Left ventricle myocardium inferior (tissue), 1 donor: ENCODE measurements at places on chromosomes 11 and 22. TPM values are rescaled to one million over a fixed set of nuclear protein-coding genes. Genes with fewer than 3 reads are reported as not detected.

The TRIM29 gene
- not detected for total RNA-seq

The DAGLA gene
- 3.2 TPM for total RNA-seq

The THRSP gene
- total RNA-seq = 0.25 TPM

The DNAJB7 gene
- not detected for total RNA-seq

The OR5W2 gene
- not detected for total RNA-seq

The RELT gene
- 1.6 TPM for total RNA-seq

The CHRNA10 gene
- total RNA-seq = 1.0 TPM

The EIF3D gene
- total RNA-seq = 75.4 TPM

The TIGD3 gene
- total RNA-seq = 0.44 TPM

The HPX gene
- total RNA-seq = 0.44 TPM

The BTG4 gene
- total RNA-seq = not detected

The ETS1 gene
- total RNA-seq = 45.3 TPM

The C11orf52 gene
- 1.2 TPM for total RNA-seq

The ZNRD2 gene
- 21.1 TPM for total RNA-seq

The BIK gene
- 0.41 TPM for total RNA-seq

The SLC6A5 gene
- total RNA-seq = not detected

The HYLS1 gene
- 4.5 TPM for total RNA-seq

The CCDC81 gene
- 0.71 TPM for total RNA-seq

The PHF21B gene
- 0.69 TPM for total RNA-seq

The E2F8 gene
- 3.6 TPM for total RNA-seq

The P4HA3 gene
- total RNA-seq = 0.16 TPM

The CREB3L1 gene
- 40.9 TPM for total RNA-seq

The POTEH gene
- not detected for total RNA-seq

The MS4A6E gene
- not detected for total RNA-seq

The LRRC55 gene
- 0.16 TPM for total RNA-seq

The TMEM121B gene
- 1.5 TPM for total RNA-seq

The PRG2 gene
- total RNA-seq = not detected

The DEPDC5 gene
- 11.4 TPM for total RNA-seq

The BTBD18 gene
- total RNA-seq = not detected

The PAMR1 gene
- total RNA-seq = 12.9 TPM

The CHRM4 gene
- total RNA-seq = not detected

The APOA1 gene
- 62.6 TPM for total RNA-seq

The C11orf16 gene
- total RNA-seq = not detected

The MRGPRX4 gene
- total RNA-seq = not detected

The CD3D gene
- total RNA-seq = not detected

The SPTBN2 gene
- total RNA-seq = 0.77 TPM

The TXNRD2 gene
- 35.2 TPM for total RNA-seq

The MB gene
- total RNA-seq = 16,708 TPM

The OR51B5 gene
- not detected for total RNA-seq

The CRYBB3 gene
- total RNA-seq = not detected
